ENCODE measurements at places on chromosomes 16 and 17.

DNA sequence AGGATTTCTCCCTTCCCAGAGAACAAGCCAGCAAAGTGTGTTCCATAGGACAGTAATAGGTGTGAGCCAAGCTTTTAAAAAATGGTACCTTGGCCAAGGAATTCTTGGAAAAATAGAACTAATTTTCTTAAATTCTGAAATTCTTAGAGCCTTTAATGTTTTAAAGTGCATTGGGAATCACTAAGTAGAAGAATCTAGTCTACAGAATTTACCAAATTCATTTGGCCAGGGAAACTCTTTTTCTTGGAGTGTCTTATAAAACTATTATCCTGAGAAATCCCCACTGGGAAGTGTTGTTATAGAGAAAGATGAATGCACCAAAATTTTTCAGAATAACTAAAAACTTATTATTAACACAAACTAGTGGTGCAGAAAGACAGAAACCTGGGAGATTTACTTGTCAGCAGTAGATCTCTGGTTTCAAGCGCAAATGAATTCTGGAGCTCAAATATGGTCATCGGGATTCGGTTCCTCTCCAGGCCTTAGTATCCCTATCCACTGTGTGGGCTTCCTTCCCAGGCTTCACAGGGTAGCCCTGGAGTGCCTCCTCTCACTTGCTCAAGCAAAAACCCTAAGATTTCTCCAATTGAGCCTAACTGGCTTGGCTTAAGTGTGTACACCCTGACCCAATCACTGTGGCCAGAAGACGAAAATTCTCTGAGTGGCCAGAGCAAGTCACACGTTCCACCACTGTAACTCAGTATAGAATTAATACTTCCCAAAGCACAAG is 217.8 kb downstream of the CHD9NB start:
- DNase-seq = no peak

DNA sequence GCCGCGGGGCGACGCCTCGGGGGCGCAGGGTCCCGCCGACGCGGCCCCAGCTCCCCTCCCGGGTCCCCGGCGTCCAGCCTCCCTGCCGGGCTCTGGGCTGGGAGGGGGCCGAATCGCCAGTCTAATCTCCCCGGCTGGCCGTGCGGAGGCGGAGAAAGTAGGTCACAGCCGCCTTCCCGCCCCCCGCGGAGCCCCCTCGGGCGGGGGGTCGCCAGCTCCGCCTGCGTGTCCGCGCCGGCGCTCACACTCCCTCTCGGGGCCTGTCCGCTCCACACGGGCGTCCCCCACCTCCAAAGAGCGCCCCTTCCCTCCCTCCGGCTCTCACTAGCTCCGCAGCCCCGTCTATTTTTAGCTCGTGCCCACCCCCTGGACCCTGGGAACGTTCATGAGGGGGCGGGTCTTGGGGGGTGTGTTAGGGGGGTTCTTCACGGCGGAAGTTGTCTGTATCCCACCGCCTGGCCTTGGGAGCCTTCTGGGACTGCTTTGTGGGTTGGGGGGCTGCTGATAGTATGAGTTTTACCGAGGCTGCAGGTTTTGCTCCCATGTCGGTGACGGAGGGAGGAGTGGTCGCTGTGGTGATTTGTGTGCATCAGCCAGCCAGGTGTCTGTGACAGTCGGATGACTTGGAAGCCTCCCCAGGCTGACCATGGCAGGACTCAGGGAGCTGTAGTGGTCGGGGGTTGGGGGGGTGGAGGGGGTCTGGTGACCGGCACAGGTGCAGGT is 1.1 kb downstream of the ATP1B2 start:
- DNase-seq = no peak

DNA sequence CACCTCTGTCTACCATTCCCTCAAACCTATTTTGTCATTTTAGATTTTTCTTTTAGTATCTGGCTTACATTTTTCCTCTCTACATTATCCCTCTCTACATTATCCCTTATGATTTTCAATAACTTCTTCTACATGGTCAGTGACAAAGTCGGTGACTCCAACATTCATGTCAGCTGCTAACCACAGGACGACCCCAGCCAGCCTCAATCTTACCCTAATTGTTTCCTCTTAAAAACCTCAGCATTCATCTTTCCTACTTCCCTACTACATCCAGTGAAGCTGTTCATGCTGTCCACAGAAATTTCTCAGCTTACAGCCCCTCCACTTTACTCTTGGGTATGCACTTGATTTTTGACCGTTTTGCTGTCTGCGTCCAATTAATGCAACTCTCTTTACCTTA is 8.3 kb downstream of the MYH10 start:
- DNase-seq = no peak

GRCh38 chr17:19244781-19245180 is 7.6 kb downstream of the EPN2 start:
- DNase-seq = no peak

DNA sequence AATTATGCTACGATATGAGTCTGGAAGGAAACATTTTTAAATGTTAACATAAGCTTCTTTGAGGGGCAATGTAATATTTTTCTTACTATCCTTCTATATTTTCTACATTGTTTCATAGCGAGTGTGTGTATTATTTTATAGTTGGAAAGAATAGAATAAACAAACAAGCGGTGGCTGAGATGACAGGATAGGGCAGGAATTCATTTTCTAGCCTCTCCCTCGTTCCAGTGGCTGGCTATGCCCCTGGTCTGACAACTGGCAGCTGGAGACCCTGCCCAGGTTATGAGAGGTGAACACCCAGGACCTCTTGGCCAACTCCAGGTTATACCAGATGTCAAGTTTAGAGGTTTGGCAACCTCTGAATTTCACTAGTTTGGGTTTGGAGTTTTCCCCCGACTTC is 14.5 kb upstream of the TNRC6C start:
- no peak for DNase-seq

DNA sequence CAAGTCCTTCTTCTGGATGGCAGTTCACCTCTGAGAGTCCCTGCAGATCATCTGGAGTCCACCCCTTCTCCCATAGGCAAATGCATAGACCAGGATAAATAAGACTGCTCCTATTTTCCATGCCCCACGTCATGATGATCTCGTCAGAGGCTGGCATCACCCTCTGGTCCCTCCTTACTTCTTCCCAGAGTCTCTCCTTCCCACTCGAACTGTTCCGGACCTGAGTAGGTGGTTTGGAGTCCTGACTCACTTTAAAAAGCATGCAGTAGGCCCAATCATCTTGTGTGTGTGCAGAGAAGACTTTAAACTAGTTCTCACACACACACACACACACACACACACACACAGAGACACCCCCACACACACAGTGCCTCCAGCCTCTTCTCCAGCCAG is 72.0 kb downstream of the SOX9 start:
- no peak for DNase-seq

DNA sequence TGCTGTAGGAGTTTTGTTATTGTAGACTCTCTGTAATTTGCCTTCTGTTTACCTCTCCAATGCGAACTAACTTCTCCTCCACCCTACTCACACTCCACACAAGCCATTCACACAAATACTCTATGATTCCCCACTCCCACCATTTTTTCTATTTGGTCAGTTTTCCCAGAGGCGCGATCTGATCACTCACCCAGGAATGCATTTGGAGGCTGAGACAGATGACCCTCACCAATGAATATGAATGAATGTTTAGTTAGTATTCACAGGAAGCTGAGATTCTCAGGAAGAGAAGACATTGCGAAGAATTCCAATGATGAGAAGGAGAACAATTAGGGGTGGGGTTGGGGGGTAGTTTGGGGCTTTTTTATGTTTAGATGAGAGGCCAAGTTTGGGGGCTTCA is 10.5 kb upstream of the ANKFN1 start:
- no peak for DNase-seq
